Activated B cell treated with CpG ODN at 0.5 μM for 24 hours (primary cell): ENCODE measurements at places on chromosomes 12 and 14.

DNA sequence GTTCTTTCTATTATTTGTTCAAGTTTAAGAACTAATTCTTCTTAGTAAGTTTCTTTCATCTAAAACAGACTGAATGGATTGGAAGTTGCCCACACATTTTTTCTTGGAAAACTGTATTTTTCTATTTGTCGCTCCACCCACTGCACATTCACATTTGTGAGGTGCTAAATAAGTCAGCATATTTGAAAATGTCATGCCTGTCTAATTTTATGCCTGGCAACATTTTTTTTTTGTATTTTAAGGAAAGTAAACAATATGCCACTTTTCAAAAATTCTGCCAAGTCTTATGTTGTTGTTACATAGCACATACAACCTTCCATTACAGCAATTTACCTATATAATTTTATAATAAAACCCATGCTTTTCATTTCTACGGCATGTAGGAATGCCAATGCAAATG lies 112.7 kb upstream of the PTPRB start:
- no peak for DNase-seq

DNA sequence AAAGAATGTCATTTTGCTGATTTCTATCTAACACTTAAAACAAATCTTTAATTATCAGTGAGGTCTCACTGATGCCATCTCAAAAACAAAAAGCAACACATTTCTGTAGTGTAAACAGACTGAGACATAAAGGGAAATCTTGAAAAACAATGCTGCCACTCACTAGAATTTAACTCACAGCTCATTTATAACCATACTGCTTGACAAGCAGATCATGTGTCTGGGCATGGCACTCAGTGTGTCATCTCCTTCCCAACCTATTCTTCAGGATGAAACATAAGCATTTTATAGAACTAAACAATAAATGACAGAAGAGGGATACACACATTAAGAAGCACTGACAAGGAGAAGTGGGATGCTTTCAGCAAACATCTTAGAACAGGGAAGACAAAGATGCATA lies 22.4 kb downstream of the ATF7 start:
- DNase-seq = no peak

GRCh38 chr14:52110441-52111086 lies 41.7 kb upstream of the NID2 start:
- no peak for DNase-seq

DNA sequence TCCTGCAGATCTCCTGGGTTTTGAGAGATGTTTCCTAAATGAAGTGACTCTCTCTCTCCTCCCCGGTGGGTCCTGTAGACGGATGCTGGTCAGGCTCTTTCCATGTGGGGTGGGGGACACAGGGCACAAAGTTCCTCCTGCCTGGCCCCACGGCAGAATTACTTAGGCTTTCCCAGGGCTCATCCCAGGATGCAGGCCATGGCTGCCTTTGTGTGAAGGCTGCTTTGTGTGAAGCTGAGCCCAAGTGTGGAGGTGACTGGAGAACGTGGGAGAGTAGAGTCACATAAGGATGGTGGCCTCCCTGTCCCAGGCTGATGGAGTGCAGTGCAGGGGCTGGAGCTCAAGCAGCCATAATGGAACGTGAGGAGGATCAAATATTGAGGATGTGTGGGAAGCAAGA lies 200.2 kb downstream of the ADGRD1 start:
- no peak for DNase-seq

- no peak for DNase-seq
These were observed 11.8 kb downstream of the HNRNPC start for GRCh38 chr14:21257394-21257909.

GRCh38 chr14:73741386-73741875 lies 27.2 kb upstream of the PNMA1 start:
- DNase-seq = no peak

GRCh38 chr14:36950812-36951211 lies 221.6 kb downstream of the SLC25A21 start:
- DNase-seq = no peak

DNA sequence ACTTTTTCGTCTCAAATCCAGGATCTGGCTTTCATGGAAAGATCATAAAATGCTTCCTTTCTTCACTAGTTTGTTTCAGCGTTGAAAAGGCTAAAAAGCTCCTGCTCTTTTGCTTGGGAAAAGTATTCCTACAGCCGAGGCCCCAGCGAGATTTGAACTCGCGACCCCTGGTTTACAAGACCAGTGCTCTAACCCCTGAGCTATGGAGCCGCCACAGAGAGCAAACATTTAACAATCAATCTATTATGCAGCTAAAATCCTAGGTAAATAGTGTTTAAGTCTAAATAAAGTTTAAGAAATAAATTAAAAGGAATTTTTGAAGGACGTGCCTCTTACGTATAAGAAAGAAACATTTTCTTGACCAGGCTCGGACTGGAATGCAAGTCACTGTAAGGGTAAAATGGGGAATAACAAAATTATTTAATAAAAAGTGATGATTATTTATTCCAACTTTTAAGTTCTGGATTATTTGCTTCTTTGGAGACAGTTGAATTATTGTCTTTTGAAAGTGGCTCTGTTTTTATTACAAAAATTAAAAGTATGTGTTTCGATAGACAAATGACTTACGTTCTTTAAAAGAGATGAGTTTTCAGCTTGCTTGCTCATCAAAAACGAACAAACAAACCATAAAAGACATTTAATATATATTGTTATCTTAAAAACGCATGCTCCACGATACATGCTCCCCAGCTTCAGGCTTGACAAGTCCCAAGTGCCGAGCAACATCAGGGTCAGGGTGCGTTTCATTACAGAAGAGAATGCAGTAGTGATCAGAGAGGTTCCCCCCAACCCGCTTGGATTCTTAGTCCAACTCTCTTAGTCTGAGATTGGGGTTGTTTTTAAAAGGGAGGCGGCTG lies 10.2 kb downstream of the OR6S1 start:
- DNase-seq = no peak

DNA sequence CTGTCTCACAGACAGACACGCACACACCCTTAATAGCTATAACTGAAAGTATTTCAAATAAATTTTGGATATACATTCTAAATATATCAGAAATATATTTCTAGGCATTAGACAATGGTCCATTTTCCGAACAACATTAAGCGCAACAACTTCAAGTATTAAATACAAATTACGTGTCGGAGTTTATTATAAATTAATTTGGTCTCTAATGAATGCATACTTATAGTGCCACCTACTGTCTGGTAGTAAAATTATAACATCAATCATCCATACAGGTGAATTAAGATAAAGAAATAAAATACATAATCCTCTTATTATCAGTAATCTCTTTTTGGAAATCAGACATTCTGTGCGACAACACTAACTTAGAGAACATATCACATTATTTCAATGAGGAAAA lies 27.2 kb upstream of the CMAS start:
- no peak for DNase-seq

DNA sequence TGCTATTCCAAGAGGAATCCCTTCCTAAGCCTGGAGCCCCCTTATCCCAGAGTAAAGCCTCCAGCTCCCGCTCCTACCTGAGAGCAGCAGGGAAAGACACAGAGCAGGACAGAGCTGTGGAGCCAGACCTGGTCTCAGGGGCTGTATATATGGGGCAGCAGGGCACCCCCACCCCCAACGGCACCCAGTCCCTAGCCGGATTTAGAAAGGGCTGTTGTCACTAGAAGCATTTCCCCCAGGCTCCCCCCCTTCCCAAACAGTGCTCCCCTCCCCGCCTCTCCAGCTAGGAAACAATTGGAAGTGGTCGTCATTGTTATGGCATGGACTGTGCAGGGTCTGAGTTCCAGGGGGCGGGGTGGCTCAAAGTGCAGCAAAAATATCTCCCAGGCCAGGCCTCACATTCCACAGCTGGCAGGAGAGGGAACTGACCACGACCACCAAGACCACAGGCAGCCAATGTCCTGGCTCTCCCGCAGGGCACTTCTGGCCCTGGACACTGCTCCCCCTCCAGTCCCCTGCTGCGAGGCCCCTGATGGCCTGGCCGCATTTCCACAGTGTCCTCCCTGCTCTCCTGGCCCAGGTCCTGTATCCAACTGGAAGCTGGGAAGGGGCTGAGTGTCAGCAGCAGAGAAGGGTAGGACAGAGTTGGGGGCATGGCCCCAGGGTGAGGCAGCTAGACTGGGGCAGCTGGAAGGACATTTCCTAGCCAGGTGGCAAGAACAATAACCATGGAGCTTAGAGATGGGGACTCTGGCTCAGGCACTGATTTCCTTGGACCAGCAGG lies at the start of gene MYH7:
Gene MYH7, minus strand, starts transcription at position 118 of the 784 bp plus-strand sequence. CDS start 1,928 bp downstream, outside the sequence.
- DNase-seq = no peak

DNA sequence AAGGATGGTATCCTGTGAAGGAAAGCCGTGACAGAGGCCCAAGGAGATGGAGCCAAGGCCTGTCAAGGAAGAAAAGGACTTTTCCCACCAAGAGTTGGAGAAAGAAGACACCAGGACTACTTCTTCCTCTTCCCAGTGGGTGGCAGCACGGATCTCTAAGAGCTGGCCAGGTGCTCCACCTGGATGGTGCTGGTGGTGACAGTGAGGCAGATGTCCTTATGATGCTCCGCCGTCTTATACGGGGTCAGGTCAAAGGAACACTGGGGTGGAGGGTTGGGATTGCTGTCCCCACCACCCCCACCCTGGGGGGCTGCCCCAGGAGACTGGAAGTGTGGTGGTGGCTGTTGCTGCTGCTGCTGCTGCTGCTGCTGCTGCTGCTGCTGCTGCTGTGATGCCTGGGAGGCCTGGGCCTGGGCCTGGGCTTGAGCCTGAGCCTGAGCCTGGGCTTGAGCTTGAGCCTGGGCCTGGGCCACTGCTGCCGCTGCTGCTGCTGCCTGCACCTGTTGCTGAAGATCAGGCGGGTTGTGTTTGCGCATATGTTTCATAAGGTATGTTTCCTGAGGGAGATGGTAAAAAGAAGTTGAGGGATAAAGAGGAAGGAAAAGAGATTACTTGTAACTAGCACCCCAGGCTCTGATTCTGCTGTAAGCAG lies 4.8 kb upstream of the ING4 start:
- DNase-seq = no peak

GRCh38 chr12:129373746-129374145 lies 520.5 kb downstream of the GLT1D1 start:
- DNase-seq = no peak

DNA sequence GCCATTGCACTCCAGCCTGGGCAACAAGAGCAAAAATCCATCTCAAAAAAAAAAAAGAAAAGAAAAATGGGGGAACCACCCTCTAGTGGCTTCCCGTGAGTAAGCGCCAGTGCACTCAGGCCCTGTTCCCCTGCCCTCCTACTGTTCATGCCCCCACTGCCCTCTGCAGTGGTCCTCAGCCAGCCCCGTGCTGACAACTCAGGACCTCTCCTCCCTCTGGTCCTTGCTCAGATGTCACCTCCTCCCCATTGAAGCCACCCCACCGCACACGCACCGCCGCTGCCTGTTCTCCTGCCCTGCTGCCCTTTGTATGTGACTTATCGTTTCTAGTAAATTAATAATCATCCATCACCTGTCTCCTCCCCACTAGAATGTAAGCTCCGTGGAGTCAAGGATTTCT lies 58.8 kb upstream of the DYNC1H1 start:
- DNase-seq = no peak

DNA sequence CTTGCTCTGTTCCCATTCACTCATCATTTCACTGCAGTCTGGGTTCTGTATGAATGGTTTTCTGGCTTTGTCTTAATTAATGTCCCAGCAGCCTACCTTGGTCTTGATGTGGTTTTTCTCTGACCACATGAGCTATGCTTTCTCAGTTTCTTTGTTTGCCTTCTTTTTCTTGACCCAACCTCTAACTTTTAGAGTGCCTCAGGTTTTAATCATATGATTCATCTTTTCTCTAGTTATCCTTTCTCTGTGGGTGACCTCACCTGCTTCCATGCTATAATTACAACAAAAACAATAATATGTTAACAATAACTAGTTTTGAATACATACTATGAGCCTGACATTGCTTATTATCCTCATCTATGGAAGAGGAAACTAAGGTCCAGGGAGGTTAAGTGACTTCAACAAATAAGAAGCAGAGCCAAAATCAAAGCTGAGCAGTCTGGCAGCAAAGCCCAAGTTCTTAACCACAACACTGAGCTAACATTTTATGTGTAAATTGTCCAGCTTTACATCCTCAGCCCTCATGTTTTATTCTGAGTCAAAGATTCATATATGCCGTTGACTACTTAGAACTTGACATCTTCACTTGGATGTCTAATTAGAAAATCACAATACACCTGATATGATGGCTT lies 4.7 kb upstream of the EPYC start:
- DNase-seq = no peak

GRCh38 chr14:29955087-29955486 lies 27.4 kb upstream of the PRKD1 start:
- no peak for DNase-seq

DNA sequence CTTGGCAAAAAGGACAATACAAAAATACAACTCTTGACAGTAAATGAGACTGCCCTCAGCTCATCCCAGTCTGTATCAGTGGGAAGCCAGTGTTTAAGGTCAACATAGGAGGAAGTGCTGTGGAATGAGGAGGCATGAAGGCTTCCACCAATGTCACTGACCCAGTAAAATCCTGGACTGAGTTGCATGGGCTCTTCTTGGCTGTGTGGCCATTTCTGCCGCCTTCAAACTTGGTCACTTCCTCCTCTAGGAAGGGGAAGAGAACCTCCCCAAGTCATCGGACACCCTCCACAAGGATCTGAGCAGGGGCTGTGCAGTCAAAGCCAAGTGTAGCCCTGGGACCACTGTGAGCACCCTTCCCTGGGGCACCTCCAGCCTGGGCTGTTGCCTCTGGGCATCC lies 11.9 kb downstream of the GPR68 start:
- DNase-seq = no peak

GRCh38 chr12:77204083-77204482 lies 138.7 kb upstream of the E2F7 start:
- no peak for DNase-seq

GRCh38 chr14:104639885-104640548 lies 35.4 kb upstream of the TMEM179 start:
- DNase-seq = peak; percentile 61

- no peak for DNase-seq
These were observed 448.8 kb upstream of the CCDC196 start for GRCh38 chr14:66037361-66037760.

GRCh38 chr12:131088701-131089530 lies 135.2 kb downstream of the ADGRD1 start:
- DNase-seq = peak; percentile 5

DNA sequence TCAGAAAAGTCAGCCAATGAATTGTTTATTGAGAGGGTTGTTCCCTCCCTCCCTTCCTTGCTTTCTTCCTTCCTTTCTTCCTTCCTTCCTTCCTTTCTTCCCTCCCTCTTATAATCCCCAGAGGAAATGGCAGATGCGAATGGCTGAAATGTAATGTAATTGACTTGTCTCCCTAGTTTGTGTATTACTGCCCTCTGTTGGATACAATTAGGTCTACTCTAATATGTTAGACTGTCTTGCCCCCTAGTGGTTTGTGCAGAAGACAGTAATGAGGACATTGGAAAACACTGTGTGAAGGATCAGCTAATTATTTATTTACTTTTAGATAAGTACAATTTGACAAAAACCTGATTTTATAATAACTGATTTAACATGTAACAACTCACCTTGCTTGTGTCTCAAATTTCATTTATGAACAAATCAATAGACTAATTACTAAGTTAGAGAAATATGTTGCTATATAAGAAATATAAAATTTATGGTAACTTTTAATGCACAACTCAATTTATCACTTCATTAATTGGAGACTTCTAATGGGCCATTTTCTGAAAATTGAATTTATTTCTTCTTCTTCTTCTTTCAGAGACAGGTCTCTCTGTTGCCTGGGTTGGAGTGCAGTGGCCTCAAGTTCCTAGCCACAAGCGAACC lies 229.8 kb upstream of the LRIG3 start:
- no peak for DNase-seq

GRCh38 chr12:126891789-126892188 lies 1375.2 kb upstream of the TMEM132C start:
- DNase-seq = no peak

- no peak for DNase-seq
These were observed 56.7 kb downstream of the DGLUCY start for GRCh38 chr14:91170504-91171121.
